ENCODE measurements at places on chromosomes 1 and 21.

DNA sequence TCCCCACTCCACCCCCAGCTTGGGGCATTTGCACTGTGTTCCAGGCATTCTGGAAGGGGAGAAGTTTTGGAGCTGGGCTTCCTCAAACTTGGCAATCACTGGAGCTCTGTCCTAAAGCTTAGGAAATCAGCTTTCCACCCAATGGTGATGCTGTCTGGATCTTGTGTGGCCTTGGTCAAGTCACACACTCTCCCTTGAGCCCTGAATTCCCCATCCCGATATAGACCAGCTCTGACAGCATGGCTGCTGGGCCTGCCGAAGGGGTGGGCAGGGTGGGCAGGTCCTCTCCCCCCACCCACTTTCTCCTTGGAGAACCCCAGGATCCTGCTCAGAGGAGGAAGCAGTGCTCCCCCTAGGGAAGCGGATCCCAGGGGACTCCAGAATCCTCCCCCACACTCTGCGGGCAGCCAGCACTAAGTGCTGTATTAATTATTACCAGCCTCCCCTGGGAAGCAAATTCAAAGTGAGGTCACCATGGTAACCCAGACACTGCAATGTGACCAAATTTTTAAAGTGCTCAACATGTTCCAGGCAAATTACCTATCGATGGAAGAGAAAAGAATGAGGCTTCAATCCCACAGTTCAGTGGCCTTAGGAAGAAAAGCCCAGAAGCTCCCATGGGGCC lies 21.3 kb upstream of the LDLRAP1 start:
- no peak for DNase-seq

- no peak for DNase-seq
Observed at GRCh38 chr1:64251971-64252370, 48.5 kb downstream of the UBE2U start.

DNA sequence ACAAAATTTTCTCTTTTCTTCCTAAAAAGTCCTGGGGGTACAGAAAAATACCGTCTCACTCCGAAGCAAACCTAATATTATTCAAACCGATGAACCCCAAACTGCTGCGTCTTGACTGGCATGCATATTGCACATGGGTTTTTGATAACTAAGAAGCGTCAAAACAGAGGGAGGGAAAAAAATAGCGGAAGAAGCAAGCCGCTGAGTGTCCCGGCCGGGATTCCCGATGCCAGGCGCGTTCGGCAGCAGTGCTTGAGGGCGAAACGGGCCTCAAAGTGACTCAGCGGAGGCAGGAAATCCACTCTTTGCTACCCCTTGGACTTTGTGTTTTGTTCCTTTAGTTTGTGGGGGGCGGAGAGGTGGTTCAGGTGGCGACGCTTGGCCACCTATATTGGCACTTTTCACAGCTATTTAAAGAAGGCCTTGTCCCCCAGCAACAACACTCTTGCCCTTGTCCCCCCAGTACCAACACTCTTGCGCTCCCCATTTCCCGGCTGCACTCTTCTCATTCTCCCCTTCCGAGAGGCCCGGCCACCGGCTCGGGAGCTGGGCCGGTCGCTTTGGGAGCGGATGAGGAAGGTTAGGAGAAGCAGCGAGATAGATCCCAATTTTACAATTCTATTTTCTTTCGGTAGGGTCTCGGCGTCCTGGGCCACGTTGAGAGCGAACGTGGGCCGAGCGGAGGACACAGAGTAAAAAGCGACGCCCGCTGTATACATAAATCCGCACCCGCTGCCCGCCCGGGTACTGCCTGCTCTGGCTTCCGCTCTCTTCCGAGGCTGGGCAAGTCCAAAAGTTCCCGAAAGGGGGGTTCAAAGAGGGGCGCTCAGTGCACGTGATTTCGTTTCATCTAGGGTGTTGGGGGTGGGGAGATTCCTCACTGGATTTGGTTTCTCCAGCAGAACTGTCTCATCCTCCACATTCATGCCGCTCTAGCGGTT lies 2.5 kb downstream of the LMX1A start:
- DNase-seq = no peak

DNA sequence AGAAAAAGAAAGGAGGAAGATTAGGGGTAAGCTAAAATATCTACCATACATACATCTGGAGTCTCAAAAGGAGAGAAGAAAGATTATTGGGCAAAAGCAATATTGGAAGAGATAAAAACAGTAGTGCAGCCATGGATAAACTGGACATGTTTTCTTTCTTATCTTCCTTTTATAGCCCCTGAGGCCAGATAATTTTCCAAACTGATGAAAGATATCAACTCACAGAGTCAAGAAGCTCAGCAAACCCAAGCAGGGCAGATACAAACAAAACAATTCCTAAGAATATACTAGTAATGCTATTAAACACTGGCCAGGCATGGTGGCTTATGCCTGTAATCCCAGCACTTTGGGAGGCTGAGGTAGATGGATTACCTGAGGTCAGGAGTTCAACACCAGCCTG lies 5.8 kb upstream of the PSMB4 start:
- no peak for DNase-seq

DNA sequence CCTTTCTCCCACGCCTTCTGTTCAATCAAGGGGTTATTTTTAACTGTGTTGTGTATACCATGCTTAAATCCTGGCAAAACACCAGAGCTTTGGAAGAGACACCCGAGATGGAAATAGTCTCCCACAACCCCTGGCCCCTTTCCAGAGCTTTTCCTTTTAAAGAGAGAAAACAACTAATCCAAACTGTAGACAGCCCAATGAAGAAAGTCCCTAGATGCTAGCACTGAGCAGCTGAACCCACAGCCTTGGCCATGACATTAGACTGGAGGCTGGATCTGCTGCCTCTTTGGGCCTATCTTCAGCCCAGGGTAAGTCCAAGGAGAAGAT lies 64.9 kb upstream of the ARTN start:
- no peak for DNase-seq

DNA sequence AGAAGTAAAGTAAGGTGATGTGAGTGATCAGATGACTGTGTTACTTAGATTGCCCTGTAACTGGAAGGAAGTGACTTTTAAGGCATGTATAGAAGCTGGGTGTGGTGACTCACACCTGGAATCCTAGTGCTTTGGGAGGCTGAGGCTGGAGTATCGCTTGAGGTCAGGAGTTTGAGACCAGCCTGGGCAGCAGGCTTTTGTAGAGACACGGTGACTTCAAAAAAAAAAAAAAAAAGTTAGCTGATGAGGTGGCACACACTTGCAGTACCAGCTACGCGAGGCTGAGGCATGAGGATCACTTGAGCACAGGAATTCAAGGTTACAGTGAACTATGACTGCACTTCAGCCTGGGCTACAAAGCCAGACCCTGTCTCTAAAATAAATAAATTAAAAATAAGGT lies 2.3 kb upstream of the USP16 start:
- no peak for DNase-seq

GRCh38 chr21:39384674-39385298 lies 35.9 kb upstream of the HMGN1 start:
- no peak for DNase-seq

- no peak for DNase-seq
Observed at GRCh38 chr1:226604560-226605317, 56.2 kb downstream of the STUM start.

- no peak for DNase-seq
Observed at GRCh38 chr1:226064816-226065248, 2.3 kb downstream of the H3-3A start.

- no peak for DNase-seq
Observed at GRCh38 chr1:101200513-101200912, 36.3 kb upstream of the S1PR1 start.

GRCh38 chr1:53286955-53287354 lies 40.9 kb downstream of the LRP8 start:
- no peak for DNase-seq

- no peak for DNase-seq
Observed at GRCh38 chr1:214102907-214103306, 115.1 kb downstream of the PROX1 start.

GRCh38 chr1:190179817-190180216 lies 297.8 kb downstream of the BRINP3 start:
- DNase-seq = no peak

DNA sequence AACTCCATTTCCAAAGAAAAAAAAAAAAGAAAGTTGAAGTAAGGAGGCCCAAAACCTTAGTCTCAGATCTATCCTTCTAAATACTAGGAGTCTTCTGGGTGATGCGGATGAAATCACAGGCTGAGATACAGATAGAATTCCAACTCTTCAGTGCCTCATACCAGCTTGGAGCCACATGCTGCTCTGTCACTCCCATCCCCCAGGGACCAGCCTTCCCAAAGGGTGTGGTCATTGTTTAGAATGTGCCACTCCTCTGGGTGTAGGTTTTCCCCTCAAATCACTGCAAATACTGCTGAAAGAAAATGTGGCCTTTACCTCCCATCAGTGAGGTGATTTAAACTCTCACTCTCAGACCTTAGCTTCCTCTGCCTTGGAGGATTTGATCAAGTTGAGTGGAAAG lies 112.9 kb downstream of the CDC7 start:
- DNase-seq = no peak

DNA sequence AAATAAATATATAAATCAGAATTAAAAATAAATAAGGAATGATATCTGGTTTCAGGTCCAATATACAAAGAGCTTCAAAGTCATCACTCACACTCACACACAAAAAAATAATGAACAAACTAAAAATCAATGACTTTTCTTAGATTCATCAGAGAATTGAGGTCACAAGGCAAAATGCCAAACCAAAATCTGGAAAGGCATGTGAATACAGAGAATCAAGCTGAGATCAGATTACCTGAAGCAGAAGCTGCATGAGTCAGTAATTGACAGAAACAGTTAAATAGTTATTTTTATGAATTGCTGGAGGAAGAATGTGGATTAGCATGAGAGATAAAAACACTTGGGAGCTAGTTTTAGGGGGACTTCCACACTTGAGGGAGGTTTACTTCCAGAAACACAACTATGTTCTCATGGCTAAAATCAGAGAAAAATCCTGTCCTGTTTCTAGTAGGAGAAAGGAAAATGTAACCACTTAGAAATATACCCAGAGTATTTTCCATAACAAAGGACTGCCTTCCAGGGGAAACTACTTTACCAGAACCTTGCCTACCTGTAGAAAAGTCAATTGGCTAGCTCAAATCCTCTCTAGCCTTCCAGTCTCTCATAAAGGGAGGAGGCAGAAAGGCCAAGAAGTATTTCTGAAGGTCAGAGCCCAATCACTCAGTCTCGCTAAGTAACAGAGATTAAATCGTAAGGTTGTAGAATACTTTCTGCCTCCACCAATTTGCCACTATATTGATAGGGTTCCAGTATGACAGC lies 536.6 kb upstream of the NR5A2 start:
- DNase-seq = no peak
